ENCODE measurements at places on chromosomes 2 and 18.
A peak's percentile ranks its signal among the peaks of the same experiment; 100 is the strongest.

DNA sequence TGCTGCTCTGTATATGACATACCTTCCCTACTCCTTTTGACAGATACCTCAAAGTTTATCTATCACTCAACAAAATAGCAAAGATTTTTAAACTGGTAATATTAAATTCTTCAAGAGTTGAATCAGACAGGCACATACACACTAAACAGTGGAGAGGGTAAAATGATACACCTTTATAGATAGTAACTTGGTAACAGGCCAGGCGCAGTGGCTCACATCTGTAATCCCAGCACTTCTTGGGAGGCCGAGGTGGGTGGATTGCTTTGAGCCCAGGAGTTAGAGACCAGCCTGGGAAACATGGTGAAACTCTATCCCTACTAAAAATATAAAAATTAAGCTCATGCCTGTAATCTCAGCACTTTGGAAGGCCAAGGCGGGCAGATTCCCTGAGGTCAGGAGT lies 23.2 kb downstream of the ASXL2 start:
- no peak for DNase-seq

DNA sequence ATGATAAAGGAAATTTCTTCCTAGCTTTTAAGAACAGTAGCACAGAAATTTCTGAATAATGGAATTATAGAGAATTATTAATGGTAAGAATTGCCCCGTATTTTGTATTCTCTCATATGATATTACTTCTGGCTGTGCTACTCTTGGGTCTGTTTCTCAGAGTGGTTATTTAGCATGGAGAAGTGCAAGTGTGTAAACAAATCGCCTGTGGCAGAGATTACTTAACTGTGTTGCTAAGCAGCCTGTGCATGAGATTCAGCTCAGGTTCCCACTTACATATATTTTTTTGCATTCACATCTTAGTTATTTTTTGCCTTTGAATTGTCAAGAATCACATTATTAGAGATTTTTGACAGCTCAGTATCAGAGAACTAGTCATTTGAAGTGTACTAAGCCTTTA lies 80.1 kb upstream of the NFATC1 start:
- peak; percentile 17 for DNase-seq

DNA sequence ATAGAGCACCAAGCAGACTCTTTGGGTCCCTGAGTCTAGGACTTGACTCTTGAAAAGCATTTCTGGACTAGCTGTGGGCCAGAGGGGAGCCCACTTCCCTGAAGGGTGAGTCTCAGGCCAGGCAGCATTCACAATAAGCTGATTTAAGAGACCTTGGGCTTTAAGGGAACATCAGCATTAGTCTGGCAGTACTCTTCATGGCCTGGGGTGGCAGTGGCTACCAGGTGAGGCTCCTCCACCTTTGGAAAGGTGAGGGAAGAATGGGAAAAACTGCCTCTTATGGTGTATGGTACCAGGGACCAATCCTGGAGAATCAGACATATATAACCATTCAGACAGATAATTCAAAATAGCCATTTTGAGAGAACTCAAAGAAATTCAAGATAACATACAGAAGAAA lies 599.9 kb upstream of the POU3F3 start:
- DNase-seq: no peak

DNA sequence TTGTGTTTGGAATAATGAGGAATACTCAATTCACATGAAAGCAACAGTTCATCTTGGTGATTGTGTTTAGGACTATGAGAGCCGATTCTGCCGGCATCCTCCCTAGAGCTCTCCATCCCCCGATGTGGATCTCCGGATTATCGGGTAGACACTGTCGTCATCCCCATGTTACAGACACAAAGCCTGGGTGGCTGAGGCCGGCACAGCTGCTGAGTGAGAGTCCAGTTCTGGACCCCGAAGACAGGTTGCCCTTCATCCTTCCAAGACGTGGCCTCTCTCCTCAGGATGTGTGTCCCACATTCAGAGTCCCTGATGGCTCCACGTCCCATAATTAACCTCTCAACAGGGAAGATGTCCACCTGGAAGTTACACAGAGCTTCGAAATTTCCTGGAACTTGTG lies 129.3 kb downstream of the HDAC4 start:
- DNase-seq: no peak

- DNase-seq: no peak
Measured at GRCh38 chr2:113698892-113699447, 57.5 kb downstream of the SLC35F5 start.

DNA sequence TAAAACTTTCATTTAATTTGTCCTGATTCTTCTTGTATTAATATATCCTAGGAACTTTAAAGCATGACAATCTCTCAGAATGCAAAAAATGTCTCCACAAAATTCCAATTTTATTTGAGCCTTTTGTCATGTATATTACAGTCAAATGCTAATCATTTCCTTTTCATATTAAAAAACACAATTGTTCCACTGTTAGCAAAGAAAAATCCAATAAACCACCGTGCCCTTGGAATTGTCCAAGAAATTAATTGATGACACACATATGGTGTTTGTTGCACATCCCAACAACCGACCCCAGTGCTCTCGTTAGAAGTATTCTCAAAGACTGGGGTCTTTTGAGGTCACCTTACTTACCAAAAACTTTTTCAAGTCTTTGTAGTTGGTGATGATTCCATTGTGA lies 28.1 kb downstream of the GFPT1 start:
- no peak for DNase-seq
